ACHN (cell line): ENCODE measurements at places on chromosomes 16 and 17.

- DNase-seq = no peak
These were observed 48.5 kb downstream of the IRF8 start for GRCh38 chr16:85947230-85948137.

GRCh38 chr17:27455236-27455913 is 873 bp upstream of the KSR1 start:
- DNase-seq = no peak

GRCh38 chr16:88743693-88744576 is 37.6 kb downstream of the CTU2 start:
- DNase-seq = peak; percentile 76

GRCh38 chr17:12521416-12521815 is 144.3 kb upstream of the MYOCD start:
- no peak for DNase-seq

GRCh38 chr17:10803350-10803749 is 549 bp downstream of the TMEM238L start:
- DNase-seq = no peak

DNA sequence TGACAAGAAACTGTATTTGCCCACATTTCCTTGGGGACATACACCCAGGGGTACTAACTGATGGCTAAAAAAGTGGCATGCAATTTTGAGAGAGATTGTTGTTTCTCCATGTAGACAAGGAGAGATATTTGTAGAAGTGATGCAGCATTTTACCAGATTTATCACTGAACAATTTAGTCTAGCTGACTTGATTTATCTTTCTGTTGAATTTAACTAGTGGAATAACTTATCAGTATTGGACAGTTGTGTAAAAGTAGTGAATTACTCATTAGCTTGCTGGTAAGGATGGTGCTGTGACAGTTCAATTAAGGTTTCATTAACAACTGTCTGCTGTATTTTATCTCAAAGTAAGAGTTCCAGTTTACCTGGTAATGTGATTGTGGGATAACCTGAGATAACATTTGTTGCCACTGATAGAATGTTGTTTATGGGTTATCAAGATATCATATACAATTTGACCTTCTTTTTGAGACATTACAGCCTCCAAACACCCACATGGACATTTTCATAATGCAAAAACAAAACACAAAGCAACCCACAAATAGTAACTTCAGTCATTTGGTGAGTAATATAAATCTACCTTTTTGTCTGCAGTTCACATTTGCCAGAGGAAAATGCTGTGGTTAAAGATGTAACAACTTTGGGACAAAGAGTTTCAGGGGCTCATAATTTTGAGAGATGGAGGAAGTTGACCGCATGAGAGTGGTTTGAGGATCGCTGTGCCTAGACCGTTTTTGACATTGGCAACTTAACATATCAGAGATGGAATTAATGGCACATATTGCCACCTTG is 3.8 kb downstream of the NLK start:
- no peak for DNase-seq

GRCh38 chr16:67017810-67018488 is 11.0 kb upstream of the CBFB start:
- peak; percentile 99 for DNase-seq

DNA sequence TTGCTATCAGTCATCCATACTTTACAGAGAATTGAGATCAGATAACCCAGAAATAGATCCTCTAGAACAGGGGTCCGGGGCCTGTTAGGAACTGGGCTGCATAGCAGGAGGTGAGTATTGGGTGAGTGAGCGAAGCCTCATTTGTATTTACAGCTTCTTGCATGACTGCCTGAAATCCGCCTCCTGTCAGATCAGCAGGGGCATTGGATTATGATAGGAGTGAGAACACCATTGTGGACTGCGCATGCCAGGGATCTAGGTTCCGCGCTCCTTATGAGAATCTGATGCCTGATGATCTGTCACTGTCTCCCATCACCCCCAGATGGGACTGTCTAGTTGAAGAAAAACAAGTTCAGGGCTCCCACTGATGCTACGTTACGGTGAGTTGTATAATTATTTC is 13.0 kb upstream of the SCIMP start:
- no peak for DNase-seq

DNA sequence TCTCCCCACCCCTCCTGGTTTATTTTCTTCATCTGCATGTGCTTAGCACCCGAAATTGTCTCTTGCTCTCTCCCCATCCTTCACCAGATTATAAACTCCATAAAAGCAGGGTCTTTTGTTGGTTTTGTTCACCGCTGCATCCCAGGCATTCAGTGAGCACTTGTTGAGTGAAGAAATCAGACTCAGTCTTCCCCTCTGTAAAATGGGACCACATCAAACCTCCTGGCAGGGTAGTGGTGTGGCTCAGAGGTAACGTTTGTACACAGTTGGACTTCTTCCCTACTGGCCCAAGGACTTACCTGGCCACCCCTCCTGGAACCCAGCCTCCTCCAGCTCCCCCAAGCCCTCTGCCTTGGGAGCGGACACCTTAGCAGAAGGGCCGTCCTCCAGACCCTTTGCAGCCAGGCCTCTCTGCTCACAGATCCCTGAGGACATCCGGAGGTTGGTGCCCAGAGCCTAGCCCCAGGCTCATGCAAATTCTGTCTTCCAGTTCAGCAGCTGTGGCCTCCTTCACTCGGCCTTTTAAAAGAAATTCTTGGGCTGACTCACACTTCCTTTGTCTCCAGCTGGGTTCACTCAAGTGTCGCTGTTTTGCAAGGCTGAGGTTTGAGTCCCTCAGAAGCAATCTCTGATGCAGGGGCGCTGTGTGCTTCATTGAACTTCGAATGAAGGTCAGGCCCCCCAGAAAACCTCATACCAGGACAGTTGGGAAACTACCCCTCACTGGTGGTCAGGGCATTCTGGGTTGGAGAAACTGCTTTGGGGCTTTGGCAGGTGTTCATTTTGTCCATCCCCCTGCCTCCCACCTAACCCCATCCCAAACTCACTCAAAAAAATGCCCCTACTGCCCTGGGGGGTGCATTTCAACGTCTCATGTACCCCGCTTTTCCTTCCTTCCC is 16.8 kb upstream of the RMI2 start:
- DNase-seq = peak; percentile 98

DNA sequence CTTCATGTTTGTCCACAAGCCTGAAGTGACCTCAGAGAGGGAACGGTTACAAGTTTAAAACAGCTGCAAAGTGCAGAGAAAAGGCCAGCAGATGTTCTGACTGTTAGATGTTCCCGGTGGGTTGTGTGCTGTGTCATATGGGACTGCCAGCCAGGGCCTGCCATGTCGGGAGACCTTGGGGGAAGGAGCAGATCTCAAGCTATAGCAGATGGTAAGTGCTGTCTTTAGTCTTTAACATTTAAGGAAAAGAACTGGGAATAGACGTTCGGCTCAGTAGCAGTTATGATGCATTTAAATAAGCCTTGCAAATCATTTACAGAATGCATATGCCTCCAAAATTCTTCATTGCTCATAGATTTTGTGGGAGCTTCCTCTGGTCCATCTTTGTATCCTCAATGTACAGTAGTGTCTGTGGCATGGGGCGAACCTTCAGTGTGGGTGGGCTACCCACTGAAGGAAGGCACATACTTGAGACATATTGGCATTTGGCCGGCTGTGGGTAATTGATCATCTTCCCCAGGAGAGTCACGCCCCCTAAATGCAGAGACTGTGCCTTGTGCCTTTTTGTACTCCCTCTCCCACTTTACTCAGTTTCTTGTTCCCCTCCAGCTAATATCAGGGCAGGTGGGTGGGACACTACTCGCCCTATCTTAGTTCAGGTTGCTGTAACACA is 131.9 kb downstream of the NPIPB5 start:
- DNase-seq = no peak

GRCh38 chr17:7841396-7841914 is 7.4 kb downstream of the KDM6B start:
- peak; percentile 88 for DNase-seq
